Inflammatory macrophage (primary cell): ENCODE measurements at places on chromosomes 1 and 21.
A peak's percentile ranks its signal among the peaks of the same experiment; 100 is the strongest.

- DNase-seq = peak; percentile 23
Observed at GRCh38 chr1:33599516-33600115, 127.2 kb downstream of the ZSCAN20 start.

DNA sequence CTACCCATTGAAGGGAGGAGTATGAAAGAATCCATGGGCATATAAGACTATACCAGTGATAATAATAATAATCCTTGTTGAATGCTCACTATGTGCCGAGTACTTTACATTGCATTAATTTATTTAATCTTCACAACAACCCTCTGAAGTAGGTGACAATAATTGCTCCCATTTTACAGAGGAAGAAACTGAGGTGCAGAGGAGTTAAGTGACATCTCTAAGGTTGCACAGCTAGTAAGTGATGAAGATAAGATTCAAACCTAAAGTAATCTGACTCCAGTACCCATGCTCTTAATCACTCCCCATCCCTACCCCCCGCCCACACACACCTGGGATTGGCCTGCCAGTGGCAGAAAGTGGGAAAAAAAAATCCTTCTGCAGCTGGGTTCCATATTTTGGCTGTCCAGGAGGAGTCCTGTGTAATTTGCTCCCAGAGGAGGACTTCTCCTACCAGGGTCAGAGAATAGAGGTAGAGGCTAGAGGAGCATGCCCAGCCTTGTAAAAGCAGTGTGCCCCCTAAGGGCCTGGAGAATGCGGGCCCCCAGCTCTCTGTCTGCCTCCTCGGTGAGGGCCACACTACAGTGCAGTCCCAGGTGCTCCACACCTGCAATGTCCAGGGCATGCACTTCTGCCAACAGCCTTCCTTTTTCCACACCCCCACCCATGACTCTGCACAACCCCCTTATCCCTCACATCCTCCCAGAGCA, 57.8 kb downstream of the TMEM53 start:
- no peak for DNase-seq

GRCh38 chr1:207015791-207016190, 16.8 kb downstream of the C1orf116 start:
- DNase-seq = no peak

GRCh38 chr1:10692401-10693021, 103.9 kb downstream of the CASZ1 start:
- DNase-seq = peak; percentile 19

- DNase-seq = no peak
Observed at GRCh38 chr1:151936653-151937052, 27.3 kb upstream of the THEM4 start.

- DNase-seq = no peak
Observed at GRCh38 chr1:245220381-245220985, 65.7 kb downstream of the KIF26B start.

- no peak for DNase-seq
Observed at GRCh38 chr1:2789164-2789985, 12.1 kb downstream of the TTC34 start.

- no peak for DNase-seq
Observed at GRCh38 chr1:45820788-45821187, 17.4 kb downstream of the MAST2 start.

- peak; percentile 86 for DNase-seq
Observed at GRCh38 chr1:33459691-33460090, 12.8 kb upstream of the ZSCAN20 start.
